ENCODE measurements at places on chromosomes 12 and 14.

- DNase-seq: peak; percentile 77
Observed at GRCh38 chr14:91649930-91650329, 82.0 kb downstream of the CATSPERB start.

DNA sequence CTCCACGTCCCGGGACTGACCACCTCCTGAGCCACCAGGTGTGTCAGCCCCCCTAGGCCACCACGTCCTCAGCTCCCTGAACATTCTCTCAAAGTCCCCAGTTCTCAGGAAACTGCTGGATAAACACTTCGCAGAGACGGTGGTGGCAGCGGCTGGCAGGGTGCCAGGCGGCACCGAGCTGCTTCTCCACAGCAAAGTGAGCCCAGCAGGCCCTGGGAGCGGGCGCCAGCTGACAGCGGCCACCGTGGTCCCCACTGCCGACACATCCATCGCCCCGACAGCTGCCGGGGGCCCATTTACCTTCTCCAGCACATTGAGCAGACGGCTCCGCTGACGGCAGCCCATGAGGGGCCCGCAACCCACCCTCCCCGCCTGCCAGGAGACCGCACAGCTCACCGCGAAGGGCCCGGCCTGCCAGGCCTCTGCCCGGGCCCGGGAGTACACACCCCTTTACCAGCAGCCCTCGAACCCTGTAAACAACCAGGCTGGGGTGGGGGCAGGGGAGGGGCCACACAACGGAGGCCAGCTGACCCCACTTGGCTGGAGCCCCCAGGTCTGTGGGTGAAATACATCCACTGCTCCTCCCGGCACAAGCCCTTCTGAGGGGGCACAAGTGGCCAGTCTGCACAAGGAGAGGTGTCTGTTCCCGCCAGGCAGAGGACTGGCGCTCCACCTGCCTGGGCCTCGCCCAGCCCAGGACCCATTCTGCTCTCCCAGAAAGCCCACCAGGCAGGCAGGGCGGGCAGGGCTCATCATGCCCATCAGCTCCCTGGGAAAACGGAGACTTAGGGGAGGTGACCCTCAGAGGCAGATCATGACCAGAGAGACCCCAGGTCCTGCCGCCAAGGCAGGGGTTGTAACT, 10.5 kb downstream of the AKT1 start:
- DNase-seq: no peak

DNA sequence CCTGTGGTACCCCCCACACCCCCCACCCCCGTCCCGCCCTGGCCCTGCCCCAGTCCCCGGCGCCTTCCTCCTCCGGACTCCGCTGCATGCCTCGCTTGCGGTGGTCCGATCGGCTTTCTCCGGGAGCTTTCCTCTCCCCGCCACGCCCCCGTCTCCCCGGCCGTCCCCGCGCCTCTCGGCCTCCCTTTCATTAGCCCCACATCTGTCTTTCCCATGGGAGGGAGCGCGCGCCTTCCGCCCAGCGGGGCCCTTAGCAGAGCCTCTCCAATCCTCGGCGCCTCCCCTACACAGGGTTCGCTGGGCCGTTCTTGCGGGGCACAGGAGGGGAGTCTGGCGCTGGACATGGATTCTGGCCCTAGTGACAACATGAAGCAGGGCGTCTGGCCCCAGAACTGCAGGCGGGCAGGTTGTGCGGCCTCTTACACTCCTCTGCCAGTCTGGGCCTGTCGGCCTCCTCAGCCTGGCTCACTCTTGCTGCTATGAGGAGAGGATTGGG, 1.5 kb upstream of the EFS start:
- DNase-seq: peak; percentile 52

DNA sequence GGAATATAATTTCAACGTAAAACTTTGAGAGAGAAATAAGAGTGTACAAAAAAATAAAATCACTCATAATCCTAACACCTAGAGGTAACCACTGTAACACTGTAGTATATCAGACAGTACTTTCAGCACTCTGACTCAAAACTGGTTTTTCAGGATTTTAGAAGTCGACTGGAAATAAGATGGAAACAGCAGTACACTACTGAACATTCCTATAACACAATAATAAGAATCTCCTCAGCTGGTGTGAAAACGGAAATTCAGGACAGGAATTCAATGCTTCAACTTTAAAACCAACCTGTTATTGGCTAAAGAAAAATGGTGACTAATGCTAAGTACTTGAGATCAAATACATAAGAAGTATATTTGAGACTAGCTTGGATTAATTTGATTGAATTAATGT, 12.3 kb upstream of the PITPNM2 start:
- DNase-seq: no peak

GRCh38 chr12:122839907-122840554, 4.8 kb downstream of the HIP1R start:
- no peak for DNase-seq

DNA sequence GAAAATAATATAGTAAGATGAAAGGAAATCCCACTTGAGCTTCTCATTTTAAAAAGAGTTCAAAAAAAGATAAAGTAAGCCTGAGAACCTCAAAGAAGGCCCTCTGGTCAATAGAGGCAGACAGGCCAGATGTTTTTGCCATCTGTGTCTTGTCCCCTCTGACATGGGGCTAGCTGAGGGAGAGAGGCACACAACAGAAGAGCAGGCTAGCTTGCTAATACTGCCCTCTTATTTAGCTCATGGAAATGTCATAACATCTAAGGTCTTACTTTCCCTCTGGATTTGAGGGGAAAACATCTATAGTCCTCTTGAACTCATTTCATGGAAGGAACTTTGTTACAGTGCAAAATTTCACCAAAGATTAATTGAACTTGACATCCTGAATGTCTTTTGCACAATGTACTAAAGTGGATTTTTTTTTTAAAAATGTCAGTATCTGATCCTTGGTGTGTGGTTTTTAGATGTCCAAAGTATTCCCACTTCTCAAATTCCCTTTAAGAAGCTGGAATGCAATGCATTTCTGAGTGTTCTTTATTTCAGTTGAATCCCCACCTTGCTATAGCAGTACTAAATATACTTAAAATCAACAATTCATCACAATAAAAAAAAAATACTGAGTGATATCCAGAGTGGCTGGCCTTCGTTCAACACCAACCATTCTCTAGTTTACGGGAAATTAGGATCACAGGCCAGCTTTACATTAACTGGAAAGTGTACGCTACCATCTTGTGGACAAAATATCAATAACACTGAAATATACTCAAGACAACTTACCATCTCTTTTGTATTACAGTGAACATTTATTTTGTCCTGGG, 176.7 kb downstream of the PAH start:
- DNase-seq: peak; percentile 59

DNA sequence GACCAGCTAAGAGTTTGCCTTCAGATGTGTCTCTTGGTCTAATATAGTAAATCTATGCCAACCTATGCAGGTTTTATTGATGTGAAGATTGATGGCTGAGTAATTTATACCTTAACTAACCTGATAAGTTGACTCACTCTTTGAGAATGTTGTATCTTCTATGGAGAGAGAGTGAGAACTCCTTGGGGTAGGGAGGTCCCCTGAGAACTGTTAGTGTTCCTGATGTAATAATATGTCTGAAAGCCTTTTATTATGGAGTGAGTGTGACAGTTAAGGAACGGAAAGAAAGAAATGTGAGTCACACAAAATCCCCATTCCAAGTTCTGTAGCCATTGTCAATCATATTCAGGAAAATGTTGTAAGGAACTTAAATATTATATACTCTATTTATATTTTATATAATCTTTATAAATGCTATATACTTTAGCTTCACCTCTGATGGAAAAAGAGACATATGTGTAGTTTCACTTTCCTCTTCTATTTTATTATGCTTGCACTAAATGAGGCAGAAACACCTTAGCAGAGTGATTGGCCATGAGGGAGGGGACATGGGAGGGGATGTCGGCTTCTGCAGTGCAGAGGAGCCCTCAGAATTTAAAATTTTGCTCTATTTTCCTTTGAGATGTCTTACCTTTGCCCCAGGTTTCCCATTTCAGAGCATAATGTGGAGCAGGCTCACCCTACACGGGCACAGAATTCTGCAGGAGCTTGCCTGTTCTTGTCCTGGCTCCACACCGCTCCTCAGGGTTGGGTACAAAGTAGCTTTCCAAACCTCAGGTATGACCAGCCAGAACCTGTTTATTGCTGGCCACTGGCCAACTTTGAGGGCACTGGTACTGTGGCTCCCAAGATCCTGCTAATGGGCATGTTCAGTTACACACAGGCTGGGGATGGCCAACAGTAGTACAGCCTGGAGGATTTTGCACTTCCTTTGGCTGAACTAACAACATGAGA, 57.7 kb downstream of the ARF6 start:
- no peak for DNase-seq

GRCh38 chr12:129693731-129694130, 210.1 kb downstream of the TMEM132D start:
- DNase-seq: no peak

- peak; percentile 15 for DNase-seq
Observed at GRCh38 chr12:86623267-86623666, 367.1 kb upstream of the MGAT4C start.

GRCh38 chr12:95804291-95804690, 13.7 kb upstream of the NTN4 start:
- DNase-seq: no peak

- peak; percentile 38 for DNase-seq
Observed at GRCh38 chr14:78157494-78158437, 12.4 kb upstream of the NRXN3 start.

GRCh38 chr14:43308421-43309110, 1198.5 kb downstream of the FSCB start:
- no peak for DNase-seq

DNA sequence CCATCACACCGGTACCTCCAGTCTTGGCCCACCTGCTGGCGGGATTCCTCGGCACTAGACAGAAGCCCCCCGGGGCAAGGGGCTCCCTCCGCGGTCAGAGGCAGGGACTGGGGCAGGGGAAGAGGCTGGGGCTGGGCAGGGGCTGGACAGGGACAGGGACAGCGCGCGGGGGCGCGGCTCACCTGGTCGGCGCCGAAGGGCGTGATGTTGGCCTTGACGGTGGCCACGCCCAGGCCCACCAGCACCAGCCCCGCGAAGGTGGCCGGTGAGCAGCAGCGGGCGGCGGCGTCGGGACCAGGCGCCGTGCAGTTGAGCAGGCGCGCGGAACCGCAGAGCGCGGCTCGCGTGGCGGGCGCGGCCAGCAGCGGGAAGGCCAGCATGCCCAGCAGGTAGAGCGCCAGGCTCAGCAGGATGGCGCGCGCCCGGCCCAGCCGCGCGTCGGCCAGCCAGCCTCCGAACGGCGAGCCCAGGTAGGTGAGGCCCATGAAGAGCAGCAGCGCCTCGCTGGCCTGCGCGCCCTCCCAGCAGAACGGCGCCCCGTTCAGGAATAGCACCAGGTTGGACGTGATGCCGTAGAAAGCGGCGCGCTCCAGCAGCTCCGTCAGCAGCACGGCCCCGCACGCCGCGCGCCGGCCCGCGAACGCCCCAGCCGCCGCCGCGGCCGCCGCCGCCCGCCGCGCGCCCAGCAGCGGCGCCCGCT, 392 bp downstream of the SLC15A4 start:
- no peak for DNase-seq

- peak; percentile 17 for DNase-seq
Observed at GRCh38 chr12:70178038-70178437, 65.2 kb upstream of the CNOT2 start.

- DNase-seq: no peak
Observed at GRCh38 chr14:89201645-89202044, 215.4 kb downstream of the FOXN3 start.

DNA sequence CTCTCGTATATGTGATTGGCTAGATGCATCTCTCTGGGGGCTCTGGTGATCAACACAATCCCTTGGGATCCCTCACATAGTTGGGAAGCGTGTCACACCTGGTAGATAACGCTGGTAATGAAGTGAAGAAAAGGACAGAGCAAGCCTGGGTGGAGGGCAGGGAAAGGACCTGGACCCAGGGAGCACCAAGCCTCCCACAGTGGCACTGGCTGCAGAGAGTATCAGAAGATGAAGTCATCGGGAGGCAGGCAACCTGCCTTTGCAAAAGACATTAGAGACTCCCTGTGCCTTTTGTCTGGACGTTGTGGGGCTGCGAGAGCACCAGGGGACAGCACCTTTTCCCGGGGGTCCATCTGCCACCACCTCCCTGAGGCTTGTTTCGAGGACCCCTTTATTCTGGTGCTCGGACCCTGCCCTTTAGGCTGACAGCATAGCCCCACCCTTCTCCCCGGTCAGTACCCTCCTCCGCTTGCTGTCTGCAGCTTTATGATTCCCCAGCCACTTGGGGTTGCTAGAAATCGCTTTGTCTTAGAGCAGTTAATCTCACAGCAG, 116.4 kb downstream of the EML1 start:
- no peak for DNase-seq

DNA sequence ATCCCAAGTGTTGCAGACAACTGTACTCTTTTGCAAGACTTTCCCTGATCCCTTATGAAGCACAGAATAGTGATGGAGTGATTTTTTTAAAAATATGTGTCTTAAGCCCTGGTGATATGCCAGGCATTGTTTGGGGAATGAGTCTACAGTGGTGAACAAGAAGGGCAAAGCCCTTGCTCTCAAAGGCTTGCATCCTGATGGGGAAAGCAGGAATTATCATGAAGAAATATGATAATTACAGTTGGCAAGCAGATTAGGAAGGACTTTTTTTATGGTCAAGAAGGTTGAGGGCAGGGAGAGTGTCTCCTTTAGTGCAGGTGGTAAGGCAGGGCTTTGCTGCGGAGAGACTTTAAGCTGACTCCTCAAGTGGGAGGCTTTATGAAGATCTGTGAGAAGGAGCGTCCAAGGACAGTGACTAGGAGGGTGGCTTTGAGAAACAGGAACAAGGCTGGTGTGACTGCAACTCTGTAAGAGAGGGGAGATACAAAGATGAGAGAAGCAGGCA, 100.2 kb downstream of the SYNE2 start:
- DNase-seq: no peak

GRCh38 chr14:50037852-50038251, 78.5 kb downstream of the VCPKMT start:
- no peak for DNase-seq

GRCh38 chr14:68140076-68140741, 320.6 kb downstream of the RAD51B start:
- peak; percentile 96 for DNase-seq

DNA sequence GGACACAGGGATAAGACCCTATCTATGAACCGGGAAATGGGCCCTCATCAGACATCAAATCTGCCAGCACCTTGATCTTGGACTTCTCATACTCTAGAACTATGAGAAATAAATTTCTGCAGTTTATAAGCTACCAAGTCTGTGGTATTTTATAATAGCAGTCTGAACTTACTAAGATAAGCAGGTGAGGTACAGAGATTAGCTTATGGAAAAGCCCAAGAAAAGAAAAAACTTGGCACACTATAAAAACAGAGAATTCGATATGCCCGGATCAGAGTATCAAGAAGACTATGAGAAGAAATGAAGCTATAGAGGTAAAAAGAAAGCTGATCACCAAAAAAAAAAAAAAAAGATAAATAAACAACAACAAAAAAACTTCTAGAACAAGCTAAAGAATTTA, 52.6 kb downstream of the EEA1 start:
- no peak for DNase-seq

DNA sequence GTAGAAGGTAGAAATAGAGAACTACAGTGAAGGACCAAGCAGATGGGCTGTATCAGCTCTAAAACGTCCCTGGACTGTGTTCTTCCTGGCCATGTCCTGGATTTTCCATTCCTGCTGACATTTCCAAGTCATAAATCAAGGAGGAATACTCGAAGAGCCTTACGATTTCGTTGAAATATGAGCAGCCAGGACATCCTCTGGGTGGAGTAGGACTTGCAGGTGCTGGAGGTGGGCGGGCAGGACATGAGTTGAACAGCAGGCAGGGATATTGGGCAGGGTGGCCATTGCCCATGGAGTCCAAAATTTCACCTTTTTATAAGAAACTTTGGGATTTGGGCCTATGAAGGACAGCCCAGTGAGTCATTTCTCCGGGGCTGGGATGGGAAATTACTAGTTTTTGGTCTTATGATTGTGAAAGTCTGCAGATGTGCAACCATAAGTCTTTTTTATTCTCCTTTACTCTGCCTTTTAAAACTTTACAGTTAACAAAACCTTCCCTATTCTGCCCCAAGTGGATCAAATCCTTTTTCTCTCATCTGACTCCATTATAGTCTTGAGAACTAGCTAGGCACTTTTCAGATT, 88.8 kb downstream of the TMX1 start:
- peak; percentile 52 for DNase-seq
